GM12878 (cell line): ENCODE measurements at places on chromosomes 5 and 9. TPM values are rescaled to one million over a fixed set of nuclear protein-coding genes. Genes with fewer than 3 reads are reported as not detected.

The SET gene
- total RNA-seq, result 503 and 533 TPM in 2 replicates

The ADGRD2 gene
- not detected in 2 replicates for total RNA-seq

The ROPN1L gene
- total RNA-seq, result 0.38 TPM in 1 of 2 replicates, not detected in the other

The IL3 gene
- total RNA-seq, result not detected in 2 replicates

The CDK9 gene
- total RNA-seq, result 86.3 and 92.6 TPM in 2 replicates

DNA sequence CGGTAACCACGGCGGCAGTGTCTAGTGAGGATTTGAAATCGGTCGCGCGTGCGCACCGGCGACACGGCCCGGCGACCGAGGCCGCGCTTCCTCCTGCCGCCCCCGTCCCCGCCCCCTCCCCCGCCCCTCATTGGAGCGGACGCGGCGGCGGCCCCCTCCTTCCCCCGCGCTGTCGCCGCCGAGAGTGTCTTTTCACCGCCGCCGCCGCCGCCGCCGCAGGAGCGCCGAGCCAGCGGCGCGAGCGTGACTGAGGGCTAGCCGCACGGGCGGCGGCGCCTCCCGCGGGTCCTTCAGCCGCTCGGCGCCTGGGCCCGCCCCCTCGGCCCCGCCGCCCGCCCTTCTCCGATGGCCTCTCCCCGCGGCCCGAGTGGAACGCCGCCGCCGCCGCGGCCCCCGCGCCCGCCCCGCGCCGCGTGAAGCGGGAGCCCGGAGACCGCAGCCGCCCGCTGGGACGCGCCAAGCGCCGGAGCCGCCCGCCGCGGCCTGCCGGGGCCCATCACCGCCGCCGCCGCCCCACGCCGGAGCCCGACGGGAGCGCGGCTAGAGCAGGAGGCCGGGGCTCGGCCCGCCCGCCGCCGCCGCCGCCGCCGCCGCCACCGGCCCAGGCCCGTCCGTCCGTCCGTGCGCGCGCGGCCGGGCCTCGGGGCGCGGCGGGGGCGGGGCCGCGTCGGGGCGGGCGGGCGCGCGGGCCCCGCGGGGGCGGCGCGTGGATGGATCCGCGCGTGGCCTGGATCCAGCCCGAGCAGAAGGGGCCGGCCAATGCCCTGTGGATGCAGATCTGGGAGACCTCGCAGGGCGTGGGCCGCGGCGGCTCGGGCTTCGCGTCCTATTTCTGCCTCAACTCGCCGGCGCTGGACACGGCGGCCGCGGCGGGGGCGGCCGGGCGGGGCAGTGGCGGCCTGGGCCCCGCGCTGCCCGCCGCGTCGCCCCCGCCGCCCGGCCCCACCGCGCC lies at the start of gene TENT4A:
Gene TENT4A, plus strand, starts transcription at position 159 of the 952 bp plus-strand sequence. Its CDS starts 552 bp downstream, at position 711.
- no peaks in the 10 kb centered on the region for H3K27me3 ChIP-seq
- peaks cover 30% of the 10 kb centered on the region for H3K4me1 ChIP-seq
- H3K36me3 ChIP-seq, result no peaks in the 10 kb centered on the region
- DNase-seq, result no peak
- peak within 1 kb of the TSS; percentile 93 for H3K27ac ChIP-seq
- peak within 1 kb of the TSS; percentile 85 for H3K4me3 ChIP-seq

DNA sequence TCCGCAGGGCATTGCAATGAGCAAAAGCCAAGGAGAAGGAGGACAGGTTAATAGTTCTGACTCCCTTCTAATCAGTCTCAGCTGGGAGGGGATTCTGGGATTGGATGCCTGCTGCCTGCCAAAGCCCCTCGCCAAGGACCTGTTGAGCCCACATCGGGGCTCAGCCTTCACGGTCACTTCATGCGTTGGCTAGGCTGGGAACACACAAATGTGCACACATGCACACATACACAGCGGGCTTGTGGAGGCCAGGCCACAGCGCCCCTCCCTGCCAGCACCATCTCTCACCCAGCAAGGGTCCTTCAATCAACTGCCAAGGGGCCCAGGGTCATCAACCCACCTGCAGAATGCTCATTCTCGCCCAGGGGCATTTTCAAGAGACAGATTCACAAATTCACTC lies 113.9 kb downstream of the C5orf15 start:
- no peak overlapping the region for H3K4me3 ChIP-seq
- H3K36me3 ChIP-seq, result no peaks in the 10 kb centered on the region
- no peak overlapping the region for H3K27ac ChIP-seq
- DNase-seq, result no peak
- H3K4me1 ChIP-seq, result no peaks in the 10 kb centered on the region
- H3K27me3 ChIP-seq, result no peaks in the 10 kb centered on the region; the same call in 1 of the 2 replicates

DNA sequence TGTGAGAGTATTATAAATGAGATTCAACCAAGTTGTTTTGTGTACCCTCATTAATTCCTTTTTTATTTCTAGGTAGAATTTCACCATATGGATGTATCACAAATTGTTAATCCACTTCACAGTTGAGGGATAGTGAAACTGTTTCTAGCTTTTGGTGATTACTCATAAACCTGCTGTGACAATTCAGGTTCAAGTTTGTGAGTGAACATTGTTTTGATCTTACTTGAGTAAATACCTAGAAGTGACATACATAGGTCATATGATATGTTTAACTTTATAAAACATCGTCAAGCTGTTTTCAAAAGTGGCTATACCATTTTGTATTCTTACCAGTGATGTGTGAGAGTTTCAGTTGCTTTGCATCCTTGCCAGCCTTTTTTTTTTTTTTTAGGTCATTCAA lies 112.9 kb downstream of the CAMK4 start:
- peak overlapping the region; percentile 22 for H3K27ac ChIP-seq
- H3K4me1 ChIP-seq, result peaks cover 8% of the 10 kb centered on the region
- no peaks in the 10 kb centered on the region for H3K27me3 ChIP-seq
- H3K36me3 ChIP-seq, result no peaks in the 10 kb centered on the region
- DNase-seq, result peak; percentile 26
- no peak overlapping the region for H3K4me3 ChIP-seq

- no peak for DNase-seq
- H3K4me1 ChIP-seq, result no peaks in the 10 kb centered on the region
- H3K4me3 ChIP-seq, result no peak overlapping the region
Measured at GRCh38 chr5:129431406-129431805, 28.7 kb upstream of the ADAMTS19 start.

DNA sequence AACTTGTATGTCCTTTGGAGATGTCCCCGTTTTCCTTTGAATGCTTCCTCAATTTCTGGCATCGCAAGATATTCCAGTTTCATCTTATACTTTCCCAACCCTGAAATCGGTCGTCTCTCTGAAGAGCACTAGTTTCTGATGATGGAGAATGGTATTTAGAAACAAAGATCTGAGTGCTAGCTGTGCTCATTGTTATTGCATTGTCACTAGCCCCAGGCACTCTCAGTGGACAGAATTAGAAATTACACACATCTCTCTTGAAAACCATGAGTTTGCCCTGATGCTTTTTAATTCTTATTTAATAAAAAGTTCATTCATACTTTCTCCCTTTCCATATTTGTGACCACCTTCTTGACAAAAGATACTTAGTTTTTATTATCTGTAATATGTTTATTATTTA lies 67.7 kb downstream of the C9orf152 start:
- no peak overlapping the region for H3K4me3 ChIP-seq
